ENCODE measurements at places on chromosomes 5 and 9. TPM values are rescaled to one million over a fixed set of nuclear protein-coding genes. Genes with fewer than 3 reads are reported as not detected.

MEGF10 gene
- 10.1 TPM for total RNA-seq

DNA sequence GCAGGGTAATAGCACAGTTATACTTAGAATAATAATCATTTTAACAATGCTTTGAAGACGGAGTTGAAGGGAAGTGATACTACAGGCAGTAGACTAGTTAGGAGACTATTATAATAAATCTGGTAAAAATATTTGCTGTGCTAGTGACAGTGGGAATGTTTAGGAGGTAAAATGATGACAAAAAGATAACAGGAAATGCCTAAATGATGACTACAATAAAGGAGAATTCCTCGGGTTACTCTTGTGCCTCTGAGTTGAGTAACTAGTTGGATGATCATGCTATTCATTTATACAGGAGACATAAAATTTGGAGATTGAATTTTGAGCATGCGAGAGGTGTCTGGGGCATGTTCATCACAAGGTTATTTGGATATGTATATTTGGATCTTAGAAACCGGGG, 32.2 kb upstream of the PAM start:
- DNase-seq, result no peak

SVEP1 gene
- total RNA-seq, result 0.44 TPM

- peak; percentile 83 for DNase-seq
These were observed 204.5 kb downstream of the COMMD10 start for GRCh38 chr5:116289276-116289675.

DNA sequence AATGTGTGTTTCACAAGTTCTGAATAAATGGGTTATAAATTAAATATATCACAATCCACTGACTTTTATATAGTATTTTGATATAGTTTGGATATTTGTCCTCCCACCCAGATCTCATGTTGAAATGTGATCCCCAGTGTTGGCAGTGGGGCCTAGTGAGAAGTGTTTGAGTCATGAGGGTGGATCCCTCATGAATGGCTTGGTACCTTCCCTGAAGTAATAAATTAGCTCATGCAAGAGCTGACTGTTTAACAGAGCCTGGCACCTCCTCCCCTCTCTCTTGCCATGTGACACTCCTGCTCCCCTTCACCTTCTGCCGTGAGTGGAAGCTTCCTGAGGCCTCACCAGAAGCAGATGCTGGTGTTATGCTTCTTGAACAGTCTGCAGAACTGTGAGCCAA, 127.9 kb upstream of the PALM2AKAP2 start:
- DNase-seq, result no peak

DNA sequence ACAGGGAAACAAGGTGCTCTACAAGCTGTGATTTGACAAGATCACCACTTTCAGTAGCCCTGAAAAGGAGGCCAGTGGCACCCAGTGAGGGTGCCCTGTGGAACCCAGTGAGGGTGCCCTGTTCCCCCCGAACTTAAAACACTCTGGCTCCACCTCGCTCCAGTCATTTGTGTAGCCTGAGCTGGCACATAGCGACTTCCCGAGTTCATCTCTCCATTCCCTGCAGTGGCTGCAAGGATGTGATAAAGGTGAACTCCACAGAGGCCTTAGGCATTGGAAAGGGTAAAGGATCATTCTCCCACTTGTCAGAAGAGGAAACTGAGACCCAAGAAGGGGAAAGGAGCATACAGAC, 21.9 kb upstream of the ANXA6 start:
- no peak for DNase-seq

CAMK4 gene
- 1.9 TPM for total RNA-seq

ANKRD33B gene
- 19.1 TPM for total RNA-seq

DNA sequence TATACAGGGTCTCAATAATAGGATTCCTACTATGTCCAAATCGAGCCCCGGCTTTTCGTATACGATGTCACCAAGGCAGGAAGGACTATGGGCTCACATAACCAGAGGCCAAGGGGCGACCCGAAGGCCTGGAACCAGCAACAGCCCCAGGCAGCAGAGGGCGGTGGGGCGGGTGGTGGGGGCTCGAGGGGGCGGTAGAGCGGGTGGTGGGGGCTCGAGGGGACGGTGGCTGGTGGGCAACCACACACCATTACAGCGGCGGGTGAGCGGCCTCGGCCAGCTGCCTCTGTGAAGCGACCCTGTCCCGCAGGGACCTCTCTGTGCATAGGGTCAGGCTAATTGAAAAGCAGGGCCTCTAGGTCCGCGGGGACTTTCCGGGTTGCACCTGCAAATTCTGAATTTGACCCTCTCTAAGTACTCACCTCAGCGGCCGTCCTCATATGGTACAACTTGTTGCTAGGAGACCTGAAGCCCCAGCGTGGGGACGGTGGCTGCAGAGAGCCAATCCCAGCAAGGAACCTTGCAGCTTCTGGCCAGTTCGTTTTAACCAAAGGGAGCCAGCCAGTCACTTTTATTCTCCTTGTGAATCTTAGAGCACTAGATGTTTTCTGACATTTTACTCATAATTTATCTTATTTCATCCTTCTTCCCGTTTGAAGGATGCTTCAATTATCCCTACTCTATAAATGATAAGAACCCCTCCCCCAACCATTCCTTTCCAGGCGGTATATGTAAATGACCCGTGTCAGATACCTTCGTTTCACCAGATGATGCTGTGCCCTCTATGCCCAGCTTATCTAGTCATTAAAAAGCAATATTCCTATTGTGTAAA, at the start of gene NME5:
NME5 (minus strand) TSS at position 480 of the 832 bp plus-strand sequence. CDS start 648 bp downstream, outside the sequence.
- peak; percentile 92 for DNase-seq

- no peak for DNase-seq
These were observed 114.1 kb downstream of the BRINP1 start for GRCh38 chr9:119255116-119255515.

LURAP1L gene
- total RNA-seq, result 0.24 TPM

DNA sequence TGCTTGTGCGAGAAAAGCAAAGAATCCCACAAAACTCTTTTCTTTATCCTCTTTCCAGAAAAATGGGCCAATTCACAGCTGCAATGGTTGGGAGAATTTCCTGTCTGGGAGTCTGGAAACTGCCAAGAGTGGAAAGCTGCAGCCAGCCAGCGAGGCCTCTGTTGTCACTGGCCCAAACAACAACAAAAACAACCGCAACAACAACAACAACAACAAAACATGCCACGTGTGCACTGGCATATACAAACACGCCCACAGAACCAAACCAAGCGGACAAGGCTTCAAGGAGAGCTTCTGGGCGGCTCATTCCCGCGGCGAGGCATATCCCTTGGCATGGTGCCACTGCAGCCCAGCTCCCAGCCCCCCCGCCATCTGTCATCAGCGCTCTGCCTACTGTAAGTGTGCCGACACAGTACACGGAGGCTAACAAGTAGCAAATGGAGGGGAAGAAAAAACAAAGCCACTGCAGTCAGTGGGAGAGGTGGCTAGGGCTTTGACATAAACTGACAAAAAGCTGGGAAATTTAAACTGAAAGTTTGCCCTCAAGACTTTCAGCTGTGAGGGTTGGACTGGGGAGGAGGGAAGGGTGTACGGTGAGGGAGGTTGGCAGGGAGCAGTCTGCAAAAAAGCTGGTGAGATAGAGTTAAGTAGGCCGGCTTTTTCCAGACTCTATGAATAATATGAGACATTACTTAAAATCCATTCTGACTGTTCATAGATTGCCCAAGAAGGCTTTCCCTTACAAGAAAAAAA, 165.0 kb upstream of the ZNF462 start:
- DNase-seq, result peak; percentile 47

TPPP gene
- total RNA-seq, result 0.70 TPM

DNA sequence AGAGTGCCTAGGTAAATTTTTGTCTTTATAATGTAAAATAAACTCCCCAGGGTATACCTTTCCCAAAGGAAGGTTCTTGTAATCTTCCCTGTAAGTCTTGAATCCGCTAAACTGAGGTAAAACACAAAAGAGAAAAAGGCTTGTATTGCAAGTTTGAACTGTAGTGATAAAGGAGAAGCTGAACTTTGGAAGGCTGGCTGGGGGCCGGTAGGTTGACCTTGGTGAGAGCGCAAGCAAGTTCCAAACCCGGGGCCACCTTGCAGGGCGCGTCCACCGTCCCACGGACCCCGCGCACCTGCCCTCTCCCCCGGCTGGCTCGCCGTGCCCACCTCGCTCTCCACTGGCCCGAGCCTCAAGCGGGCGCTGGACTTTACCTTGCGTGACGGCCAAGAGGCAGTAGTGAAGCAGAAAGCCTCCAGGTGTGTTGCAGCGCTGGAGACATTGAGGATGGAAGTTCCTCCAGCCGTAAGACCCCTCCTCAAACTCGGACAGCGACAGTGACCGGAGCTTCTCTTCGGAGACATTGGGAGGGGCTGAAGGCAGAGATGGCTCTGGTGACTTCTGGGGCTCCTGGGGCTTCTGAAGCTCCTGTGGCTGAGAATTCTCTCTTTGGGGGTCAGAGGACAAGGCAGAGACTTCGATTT, 428 bp downstream of the SLCO4C1 start:
- DNase-seq, result no peak

RMRP gene
- 17,358 TPM for total RNA-seq

C1QTNF3 gene
- 3.5 TPM for total RNA-seq

DNA sequence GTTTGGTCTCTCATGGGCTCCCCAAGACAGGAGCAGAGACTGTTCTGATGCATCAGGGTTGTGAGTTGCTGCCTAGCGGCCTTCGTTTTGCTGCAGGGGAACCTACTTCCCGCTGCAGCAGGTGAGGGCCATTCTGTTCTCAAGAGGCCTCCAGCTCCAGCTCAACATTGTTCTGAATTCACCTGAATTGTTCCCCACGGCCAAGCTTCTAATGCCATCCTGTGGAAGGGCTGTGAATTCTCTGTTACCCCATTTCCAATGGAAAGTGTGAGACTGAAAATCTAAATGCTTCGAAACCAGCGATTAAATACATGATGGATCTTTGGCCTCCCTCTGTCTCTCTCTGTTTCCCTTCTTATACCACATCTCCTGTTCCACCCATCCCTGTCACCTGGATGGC, 349.1 kb upstream of the DAP start:
- DNase-seq, result no peak

DNA sequence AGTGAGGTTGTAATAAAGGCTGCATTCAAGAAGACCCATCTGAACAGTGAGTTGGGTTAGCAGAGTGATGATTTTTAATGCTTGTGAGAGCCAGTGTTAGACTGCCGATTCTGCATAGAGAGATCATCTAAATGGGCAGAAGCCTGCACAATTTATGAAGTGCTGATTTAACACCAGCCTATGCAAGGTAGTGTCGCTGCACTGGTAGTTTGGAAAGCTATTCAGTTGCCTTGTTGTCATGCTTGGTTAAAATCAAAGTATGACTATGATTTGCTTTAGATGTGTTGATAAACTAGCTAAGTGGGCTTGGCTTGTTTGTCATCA, 379 bp upstream of the LRRTM2 start:
- DNase-seq, result no peak

- DNase-seq, result no peak
These were observed 37.7 kb downstream of the NEUROG1 start for GRCh38 chr5:135497971-135498636.

DNA sequence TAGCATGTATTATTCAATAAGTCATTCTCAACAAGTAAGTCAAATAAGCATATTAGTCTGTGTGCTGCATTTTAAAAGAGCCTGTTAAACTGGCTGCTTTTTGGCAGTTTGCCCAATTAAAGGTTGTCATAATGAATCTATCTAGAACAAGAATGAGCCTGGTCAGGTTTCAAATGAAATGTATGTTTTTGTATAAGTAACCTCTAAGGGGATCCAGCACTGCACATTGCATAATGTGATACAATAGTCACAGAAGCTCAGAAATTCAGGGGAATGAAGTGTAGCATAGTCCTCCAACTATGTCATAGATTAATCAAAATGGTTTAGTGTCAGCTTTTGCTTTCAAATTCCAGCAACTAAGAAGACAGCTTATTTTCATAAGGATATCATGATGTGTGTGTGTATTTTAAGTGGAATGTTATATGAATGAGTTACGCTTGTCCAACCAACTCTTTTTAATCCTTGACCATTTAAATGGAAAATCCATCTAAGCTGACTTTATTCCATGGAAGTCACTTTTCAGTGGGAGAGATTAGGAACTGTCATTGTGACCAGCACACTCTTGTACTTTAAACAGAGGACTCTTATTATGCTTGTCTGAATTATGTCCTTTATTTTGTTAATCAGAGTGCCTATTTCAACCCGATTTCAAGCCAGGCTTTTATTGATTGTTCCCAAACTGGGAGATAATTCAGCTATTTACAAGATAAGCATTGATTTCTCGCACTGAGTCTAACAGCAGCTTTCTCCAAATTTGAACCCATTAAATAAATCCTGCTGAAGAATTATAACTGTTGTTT, 283.9 kb upstream of the ADAMTSL1 start:
- no peak for DNase-seq

DNA sequence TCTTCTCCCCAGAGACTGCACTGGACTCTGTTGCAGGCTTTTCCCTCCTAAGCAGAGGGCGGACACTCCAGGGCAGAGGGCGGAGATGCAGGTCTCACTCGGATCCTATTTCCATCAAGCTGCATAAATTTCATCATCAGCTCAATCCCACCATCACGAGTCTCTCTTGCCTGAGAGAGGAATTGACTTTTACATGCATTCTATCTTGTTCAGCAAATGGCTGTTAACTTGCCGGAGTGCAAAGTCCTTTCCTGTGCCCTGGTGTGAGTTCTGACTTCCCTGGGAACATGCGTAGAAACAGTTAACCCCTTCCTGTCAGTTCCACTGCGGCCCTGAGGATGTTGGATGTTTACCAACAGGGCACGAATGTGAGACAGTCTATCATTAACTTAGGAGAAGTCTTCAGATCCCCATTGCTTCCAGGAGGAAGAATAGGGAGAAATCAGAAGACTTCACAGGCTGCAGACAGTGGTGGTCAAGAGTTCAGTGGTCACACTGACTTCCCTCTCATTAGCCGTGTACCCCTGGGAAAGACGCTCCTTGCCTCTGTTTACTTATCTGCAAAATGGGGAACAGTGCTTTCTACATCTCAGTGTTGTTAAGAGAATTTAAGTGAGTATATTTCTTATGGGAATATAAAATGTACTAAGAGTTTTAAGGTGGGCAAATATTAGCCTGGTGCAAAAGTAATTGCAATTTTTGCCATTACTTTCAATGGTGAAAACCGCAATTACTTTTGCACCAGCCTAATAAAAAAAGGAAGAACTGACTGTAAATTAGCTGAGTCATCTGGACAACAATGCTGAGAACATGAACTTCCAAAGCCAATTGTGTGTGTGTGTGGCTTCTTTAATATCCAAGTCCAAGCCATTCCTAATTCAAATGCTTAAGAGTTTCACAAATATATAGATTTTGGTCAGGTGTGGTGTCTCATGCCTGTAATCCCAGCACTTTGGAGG, 248.0 kb downstream of the DRD1 start:
- peak; percentile 66 for DNase-seq

GRCh38 chr9:96302021-96302420, at the start of gene HSD17B3:
Gene HSD17B3, minus strand, starts transcription at chr9:96302176. Its CDS starts 72 bp downstream, at chr9:96302104.
- DNase-seq, result no peak

REEP2 gene
- total RNA-seq, result 26.9 TPM
